ENCODE measurements at places on chromosomes 1 and 21.

DNA sequence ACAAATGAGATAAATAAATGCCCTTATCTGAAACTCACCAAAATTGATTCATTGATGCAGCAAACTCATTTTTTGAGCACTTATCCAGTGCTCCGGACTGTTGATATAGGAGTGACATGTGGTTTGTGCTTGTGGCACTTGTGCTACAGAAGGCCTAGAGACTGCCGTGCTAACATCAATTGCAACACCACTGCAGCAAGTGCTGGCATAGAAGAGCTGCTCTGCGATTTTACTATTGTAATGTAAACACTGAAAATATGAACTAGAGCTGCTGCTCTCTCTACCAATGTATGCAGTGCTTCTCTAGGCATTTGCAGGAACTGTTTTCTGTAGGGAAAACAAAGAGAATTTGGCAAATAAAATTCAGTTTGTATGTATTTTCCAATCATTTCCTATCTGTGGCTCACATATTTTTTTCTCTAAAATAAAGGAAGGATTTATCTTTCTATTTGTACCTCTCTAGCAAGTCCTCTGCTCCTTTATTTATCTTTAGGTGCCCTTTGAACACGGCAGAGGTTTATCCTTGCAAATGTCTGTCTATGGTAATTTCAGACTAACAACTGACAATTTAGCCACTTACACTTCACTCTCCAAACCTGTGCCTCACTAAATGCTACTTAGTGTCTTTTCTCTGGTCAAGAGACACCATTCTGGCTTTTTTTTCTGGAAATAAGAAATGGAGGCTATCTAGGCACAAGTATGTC is 409.5 kb upstream of the ADGRL2 start:
- no peak for DNase-seq

GRCh38 chr21:42461881-42462877 is 33.8 kb downstream of the RSPH1 start:
- DNase-seq, result no peak

DNA sequence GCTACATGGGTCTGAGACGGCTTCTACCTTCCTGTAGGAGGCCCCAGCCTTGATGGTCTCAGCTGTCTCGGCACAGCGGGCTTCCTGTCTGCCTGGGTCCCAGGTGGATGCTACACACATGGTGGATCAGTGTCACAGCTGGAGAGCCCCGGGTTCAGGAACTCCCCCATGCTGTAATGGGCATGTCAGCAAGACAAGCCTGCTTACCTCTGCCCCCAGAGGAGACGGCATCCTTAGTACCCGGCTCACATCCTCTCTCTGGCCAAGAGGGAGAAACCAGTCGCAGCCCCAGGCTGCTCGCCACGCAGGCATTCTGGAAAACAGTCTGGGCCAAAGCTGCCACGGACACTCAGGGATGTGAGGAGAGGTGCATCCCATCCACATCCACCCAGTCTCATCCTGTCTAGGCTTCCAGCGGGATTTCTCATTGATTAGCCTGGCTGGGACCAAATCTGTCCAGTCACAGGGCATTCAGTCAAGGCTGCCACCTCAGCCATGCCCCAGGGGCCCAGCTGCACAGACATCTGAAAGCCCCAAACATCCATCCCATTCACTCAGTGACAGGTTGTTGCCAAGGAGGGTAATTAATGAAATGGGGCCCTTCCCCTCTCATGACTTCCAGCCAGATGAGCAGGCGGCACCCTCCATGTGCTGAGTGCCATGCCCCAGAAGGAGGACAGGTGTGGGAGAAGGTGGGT is 10.5 kb downstream of the SNAP47 start:
- DNase-seq, result no peak

DNA sequence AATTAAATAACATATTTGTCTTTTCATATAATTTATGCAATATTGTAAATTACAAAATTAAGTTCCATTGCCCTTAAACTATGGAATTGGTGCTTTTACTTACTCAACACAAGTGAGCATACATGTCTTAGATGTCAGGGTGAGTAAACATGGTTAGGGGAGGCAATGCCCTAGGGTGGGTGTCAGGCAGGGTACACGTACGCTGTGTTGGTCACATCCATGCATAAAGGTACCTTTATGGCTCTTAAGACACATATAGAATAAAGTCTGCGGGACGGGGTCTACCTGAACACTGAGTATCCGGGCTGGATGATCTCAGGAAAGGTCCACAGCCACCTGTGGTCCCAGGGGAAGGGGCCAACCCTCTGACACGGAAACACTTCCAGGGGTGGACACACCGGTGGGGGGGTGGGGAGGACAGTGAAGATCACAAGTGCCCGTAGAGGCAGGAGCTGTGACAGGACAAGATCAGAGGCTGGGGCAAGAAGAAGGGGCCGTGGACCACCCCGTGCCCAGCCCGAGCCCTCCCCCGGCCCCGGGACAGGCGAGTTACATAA is 720 bp downstream of the LIN9 start:
- DNase-seq, result no peak

DNA sequence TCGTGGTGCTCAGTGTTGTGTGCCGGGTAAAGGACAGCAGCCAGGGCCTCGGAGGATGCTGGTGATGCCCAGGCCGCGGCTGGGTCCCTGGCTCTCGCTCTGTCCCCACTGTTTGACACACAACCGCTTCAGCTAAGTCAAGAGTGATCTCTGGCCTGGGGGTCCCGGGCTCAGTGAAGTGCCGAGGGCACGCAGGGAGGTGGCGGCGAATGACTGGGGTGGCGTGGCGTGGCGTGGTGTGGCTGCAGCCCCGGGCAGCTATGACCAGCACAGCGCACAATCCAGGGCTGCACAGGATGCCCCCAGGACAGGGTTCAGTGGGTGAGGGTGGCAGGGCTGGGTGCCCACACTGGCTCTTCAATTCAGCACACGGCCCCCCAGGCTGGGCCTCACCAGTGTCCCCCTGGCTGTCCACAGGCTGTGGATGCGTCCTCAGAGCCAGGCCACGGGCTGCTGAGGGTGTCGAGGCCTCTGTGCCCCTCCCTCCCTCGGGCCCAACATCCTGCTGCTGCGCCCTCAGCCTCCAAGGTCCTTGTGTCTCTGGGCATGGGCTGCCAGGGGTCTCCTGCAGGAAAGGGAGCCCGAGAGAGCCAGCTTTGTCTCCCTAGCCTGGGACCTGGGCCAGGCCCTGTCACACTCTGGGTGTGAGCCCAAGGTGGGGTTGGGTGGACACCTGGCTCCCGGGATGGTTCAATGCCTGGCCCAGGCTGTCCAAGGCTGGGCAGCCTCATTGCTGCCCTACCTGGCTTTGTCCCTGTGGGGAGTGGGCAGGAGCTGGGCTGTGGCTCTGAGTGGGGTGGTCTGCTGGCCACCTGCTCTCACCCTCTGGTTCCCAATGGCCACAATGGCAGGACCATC is 12.0 kb upstream of the SKI start:
- no peak for DNase-seq

- DNase-seq, result no peak
Measured at GRCh38 chr21:21057349-21058062, 59.3 kb downstream of the NCAM2 start.

DNA sequence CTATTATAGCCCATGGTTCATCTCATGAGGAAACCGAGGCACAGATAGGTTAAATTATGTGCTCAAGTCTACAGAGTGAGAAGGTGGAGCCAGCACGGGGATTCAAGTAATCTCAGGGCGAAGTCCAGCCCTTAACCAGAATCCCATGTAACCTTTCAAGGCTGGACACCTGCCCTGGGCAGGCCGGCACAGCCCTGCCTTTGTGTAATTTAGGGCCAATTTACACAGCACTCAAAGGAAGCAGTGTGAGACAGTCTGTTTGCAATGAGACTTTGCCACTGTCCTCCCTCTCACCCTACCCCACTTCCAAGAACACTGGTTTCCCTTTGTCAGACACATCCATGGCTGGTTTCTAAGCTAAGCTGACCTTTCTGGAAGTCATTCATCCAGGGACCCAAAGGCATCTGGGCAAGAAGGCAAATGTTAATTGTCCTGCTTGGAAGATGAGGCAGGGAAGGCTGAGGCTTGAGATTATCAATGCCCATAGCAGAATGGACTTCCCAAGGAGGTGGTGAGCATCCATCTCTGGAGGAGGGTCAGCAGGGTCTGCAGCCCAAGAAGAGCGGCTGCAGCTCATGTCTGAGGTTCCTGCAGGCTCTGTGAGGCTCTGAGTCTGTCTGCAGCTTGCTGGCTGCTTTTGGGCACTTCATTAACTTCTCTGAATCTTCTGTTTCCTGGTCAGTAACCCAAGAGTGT is 159.2 kb downstream of the TRABD2B start:
- no peak for DNase-seq

- no peak for DNase-seq
Measured at GRCh38 chr1:169326261-169326955, 41.2 kb downstream of the NME7 start.

- peak; percentile 33 for DNase-seq
Measured at GRCh38 chr1:109193653-109194590, 19.8 kb upstream of the SARS1 start.

DNA sequence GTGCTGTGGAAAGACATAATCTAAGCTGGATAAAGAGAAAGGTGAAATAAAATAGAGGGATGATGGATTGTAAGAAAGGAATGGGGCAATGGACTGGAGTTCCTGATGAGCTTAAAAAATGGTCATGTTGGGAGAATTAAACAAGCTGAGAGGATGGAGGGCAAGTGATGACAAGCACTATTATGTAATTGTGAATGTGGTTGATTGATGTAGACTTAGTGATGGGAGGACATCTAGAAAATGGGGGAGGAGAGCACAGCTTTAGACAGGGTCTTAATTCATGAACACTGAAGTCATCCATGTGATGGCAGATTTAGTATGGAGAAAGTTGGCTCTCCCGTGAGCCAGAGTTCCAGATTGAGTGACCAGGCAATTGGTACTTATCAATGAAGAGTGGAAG is 29.0 kb downstream of the DNAH14 start:
- DNase-seq, result no peak

- DNase-seq, result no peak
Measured at GRCh38 chr1:91575909-91576519, 75.4 kb downstream of the CDC7 start.

DNA sequence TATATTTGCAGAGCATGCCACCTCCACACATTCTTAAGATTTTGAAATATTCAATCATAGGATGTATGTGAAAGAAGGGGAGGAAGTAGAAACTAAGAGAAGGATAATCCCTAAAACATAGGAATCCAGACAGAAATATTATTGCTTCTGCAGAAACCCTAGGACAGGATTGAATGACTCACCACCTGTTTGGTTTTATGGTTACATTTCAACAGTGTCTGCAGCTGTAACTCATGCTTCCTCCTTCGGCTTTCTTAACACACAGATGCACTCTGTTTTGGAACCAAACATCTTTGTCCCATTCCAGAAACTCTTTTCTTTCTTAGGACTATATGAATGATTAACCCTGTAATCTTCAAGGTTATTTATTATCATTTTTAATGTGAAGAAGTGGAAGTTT is 20.7 kb downstream of the RGS7 start:
- no peak for DNase-seq

GRCh38 chr1:36212782-36213181 is 11.5 kb upstream of the THRAP3 start:
- DNase-seq, result no peak

DNA sequence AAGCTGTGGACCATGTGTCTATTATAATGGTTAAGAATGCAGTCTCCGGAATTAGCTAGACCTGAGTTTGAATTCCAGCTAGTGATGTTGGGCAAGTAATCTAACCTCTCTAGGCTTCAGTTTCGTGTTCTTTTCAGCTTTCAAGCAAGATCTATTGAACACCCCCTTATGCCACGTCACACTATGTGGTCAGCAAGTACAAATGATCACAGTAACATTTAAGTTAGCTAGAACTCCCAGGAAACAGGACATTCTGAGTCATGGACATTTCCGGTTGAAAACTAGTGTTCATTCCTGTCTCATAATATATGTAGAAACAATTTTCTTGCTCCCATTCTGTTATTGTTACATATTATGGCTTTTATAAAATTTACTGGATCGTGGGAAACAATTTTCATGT is 34.0 kb upstream of the NHLH2 start:
- peak; percentile 20 for DNase-seq

DNA sequence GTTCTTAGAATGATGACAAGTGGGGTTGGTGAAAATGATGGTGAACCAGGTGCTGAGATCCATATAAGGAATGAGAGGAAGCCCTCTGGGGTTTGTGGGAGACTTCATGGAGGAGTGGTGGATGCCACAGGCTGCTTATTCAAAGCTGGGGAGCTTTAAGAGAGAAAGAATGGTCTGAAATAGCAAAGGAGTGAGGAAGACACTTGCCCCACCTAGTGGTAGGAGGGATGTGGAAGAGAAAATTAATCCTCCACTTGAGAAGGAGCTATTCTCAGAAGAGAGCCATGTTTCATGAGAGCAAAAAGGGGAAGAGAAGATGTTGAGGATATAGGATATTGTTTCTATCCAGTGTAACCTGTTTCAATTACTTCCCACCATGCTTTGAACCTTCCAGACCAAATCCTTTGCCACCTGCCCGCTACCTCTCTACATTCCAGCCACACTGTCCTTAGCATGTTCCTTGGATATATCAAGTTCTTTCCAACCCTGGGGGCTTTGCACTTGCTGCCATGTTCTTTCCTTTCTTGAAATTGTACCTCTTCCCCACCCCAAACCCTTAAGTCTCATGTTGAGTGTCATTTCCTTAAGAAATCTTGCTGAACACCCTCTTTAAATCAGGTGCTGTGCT is 19.6 kb upstream of the ZNF648 start:
- peak; percentile 47 for DNase-seq

GRCh38 chr1:30388386-30388785 is 335.0 kb downstream of the MATN1 start:
- no peak for DNase-seq

- no peak for DNase-seq
Measured at GRCh38 chr1:92973203-92973897, 12.1 kb upstream of the DIPK1A start.

DNA sequence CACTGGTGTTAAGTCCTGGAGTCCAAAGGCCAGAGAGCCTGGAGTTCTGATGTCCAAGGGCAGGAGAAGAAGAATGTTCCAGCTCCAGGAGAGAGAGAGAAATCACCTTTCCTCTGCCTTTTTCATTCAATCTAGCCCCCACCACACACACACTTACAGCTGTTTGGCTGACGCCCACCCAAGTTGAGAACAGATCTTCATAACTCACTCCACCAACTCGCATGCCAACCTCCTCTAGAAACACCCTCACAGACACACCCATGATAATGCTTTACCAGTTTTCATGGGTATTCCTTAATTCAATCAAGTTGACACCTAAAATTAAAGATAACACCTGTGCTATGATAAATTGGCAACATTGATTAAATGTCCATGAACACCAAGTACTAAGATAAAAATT is 42.0 kb downstream of the MNDA start:
- no peak for DNase-seq

DNA sequence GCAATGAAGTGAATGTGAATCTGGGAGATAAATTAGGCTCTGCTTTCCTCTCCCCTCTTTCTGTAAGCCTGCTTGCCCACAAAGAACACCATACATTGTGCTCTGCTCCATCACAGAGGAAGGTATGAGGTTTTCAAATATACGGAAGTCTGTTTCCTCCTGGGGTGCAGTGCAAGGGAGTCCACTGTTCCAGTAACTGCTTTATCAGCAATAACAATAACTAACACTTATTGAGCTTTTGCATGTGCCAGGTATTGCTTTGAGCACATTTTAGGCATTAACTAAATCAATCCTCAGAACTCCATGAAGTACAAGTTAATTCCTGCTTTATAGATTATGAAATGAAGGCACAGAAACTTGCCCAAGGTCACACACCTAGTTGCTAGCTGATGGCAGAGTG is 10.0 kb downstream of the LTN1 start:
- no peak for DNase-seq

GRCh38 chr1:212290608-212291007 is 5.4 kb downstream of the PPP2R5A start:
- DNase-seq, result no peak

All from H54 (cell line).